ENCODE measurements at places on chromosomes 16 and 17.

DNA sequence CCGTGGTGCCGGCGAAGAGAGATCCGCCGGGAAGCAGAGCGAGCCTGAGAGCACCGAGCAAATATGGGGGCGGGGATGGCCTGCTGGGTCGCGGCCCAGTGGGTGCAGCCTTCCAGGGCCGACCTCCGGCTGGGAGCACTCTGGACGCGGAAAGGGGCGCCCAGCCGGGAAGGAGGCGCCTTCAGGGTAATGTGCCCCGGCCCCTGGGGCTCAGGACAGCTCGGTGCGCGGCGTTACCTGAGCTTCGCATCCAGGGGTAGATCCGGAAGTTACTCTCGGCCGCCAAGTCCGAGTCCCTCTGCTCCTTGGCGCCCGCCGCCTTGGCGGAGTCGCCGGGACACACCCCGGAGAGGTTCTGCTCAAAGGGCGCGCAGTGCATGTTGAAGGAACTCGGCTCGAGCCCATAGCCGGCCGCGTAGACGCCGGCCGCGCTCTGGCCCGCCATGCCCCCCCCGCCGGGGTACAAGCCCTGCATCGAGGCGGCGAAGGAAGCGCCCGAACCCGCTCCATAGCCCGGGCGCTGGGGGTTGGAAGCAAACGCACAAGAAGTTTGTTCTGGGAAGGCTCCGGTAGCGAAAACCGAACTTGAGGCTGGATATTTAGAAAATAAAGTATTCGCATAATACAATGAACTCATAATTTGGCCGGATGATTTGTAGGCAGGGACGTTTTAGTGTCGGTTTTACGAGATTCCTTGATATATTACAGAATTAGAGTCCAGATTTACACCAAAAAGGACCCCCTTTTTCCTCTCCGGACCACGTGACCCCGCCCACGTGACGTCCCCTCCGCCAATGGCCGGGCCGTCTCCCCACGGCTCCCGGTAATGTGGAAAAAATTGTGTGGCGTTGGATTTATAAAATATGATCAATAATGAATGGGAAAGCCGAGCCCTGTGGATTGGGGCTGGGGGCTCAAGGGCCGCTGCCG, at the start of gene HOXB7:
HOXB7 (minus strand) TSS at position 736 of the 930 bp plus-strand sequence; CDS start at position 637, 99 bp downstream.
- peak; percentile 92 for DNase-seq

- no peak for DNase-seq
These were observed 41.4 kb downstream of the DDX19A start for GRCh38 chr16:70388006-70388680.

DNA sequence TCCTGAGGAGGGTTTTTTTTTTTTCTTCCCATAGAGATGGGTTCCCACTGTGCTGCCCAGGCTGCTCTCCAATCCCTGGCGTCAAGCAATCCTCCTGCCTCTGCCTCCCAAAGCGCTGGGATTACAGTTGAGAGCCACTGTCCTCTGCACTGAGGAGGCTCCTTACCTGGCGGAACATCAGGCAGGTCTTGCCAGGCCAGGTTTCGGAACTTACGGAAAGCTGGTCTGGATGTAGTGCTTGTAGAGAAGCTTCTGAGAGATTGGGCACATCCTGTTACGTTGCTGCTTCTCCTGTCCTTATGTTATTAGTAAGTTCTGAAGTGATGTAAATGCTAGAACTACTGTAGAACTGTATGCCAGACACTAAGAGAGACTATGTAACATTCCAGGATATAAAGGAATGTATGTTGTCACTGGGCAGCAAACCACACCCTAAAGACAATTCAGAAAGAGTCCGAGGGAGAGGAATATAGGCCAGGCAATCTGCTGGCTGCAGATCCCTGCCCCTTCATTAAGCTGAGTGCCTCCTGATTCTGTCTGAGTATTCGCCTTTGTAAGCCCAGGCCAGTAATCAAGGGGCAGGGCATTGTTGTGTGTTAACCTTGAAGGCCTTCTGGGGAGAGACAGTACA, 21.1 kb downstream of the ETV4 start:
- no peak for DNase-seq

GRCh38 chr16:58638148-58639036, 8.8 kb upstream of the CNOT1 start:
- DNase-seq: no peak

DNA sequence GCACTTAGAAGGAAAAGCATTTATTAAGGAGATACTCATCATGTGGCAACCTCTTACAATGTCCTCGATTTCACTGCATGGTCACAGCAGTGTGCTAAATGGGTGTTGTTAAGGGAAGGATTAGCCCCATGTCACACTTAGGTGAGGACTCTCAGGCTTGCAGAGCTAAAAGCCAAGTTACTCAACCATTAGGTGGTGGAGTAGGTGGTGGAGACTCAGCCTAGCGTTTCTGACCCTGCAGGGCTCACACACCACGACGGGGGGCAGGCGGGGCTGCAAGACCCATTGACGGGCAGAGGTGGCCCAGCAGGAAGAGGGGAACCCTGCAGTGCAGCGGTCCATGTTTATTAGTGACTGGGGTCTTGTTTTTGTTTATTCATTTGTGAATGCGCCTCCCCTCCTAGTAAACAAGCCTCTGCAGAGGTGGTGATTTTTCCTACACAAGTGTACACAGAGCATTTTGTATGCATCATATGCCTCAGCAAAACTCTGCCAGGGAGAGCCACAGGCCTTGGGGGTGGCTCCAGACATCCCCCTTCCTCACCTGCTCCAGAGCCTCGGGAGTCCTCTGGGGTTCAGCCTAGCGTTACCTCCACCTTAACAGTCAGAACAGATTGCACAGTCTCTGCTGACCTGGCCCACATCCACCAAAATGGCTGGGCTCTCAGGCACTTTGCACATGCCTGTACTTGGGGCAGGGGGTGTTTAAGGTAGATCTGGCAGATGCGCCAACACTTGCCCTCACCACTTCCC, 216.7 kb downstream of the C16orf95 start:
- DNase-seq: no peak

GRCh38 chr16:66964049-66964448, 3.0 kb downstream of the CES3 start:
- DNase-seq: no peak

DNA sequence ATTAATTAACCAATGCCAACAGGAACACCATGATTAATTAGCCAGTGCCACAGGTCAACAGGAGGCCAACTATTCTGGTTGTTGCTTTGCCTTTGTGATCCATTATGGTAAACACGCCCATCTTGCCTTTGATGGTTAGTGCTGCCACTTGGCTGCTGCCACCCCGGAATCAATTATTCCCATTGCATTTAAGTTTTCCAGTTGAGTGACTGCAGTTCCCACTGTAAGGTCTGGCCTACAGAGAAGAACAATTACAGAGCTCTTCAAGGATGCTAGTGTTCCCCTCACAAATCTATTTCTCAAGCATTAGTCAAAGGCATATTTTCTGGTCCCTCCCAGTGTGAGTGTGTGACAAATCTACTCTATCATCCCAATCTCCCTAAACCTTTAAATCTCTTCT, 7.1 kb upstream of the CLEC19A start:
- no peak for DNase-seq

DNA sequence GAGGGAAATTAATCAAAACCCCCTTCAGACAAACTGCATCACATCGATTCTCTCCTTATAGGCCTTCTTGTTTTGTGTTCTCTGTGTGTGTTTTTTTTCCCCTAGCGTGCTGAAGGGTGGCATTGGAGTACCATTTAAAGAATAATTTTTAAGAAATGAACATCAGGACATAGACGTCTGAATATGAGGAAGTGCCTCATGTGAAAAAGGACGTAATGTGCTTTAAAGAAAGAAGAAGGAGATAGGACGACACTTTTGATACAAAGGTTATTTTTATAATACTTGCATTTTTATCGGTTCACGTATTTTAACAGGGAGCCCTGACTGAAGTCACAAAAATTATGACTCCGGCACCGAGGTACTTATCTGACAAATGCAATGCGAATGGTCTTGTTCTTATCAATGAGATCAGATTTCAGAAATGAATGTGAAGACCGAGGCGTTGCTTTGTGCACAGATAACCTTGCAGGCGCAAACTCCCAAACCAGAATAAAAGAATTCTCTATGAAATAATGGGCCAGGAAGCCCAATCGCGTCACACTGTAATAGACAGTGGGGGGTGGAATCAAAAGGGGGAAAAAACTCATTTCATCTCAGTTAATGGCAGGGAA, 606.3 kb downstream of the MAF start:
- no peak for DNase-seq

DNA sequence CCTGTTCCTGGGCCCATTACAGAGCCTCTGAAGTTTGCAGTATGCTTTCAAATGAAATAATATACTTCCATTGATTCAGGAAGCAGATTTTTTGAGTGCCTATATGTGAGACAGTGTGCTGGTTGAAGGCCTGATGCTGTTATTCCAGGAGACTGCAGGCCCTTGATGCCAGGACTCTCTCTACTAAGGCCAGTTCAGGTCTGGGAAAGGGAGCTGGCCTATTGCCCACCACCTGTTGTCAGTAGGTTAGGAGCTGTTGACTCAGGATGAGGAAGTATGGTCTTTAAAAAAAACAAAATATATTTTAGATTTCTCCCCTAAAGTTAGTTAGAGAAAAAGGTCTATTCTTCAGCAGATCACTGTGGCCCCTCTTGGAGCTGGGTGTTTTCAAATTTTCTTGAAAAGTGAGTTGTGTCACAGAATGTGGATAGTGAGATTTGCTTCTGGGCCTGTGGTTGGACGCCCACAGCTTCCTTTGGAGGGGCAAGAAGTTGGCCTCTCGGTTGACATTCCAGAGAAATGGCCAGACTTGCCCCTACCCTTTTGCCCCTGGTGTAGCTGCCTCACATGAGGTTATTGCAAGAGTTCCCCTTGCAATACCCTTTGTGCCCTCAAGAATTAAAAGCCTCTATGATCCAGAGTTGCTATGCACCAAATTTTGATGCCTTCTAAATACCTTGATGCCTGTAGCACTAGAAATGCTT, 7.9 kb downstream of the ESRP2 start:
- no peak for DNase-seq

DNA sequence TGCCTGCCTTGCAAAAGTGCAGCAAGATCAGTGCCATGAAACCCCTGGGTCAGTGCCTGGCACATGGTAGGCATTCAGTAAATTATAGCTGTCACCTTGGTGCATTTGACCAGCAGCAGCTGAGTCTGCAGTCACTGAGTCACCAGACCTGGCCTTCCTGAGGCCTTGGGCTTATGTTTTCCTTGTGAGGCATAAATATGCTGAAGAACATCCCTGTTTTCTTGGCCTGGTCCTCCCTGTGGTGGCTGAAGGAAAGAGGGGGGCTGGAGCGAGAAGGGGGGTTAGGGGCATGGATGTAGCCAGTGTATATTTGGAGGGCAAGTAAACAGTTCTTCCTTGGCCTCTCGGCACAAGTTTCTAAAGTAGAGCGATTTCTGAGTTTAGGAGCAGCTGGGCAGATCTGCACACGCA, 26.5 kb downstream of the EPN2 start:
- no peak for DNase-seq

- DNase-seq: no peak
These were observed 3.9 kb upstream of the KCNG4 start for GRCh38 chr16:84243732-84244131.

DNA sequence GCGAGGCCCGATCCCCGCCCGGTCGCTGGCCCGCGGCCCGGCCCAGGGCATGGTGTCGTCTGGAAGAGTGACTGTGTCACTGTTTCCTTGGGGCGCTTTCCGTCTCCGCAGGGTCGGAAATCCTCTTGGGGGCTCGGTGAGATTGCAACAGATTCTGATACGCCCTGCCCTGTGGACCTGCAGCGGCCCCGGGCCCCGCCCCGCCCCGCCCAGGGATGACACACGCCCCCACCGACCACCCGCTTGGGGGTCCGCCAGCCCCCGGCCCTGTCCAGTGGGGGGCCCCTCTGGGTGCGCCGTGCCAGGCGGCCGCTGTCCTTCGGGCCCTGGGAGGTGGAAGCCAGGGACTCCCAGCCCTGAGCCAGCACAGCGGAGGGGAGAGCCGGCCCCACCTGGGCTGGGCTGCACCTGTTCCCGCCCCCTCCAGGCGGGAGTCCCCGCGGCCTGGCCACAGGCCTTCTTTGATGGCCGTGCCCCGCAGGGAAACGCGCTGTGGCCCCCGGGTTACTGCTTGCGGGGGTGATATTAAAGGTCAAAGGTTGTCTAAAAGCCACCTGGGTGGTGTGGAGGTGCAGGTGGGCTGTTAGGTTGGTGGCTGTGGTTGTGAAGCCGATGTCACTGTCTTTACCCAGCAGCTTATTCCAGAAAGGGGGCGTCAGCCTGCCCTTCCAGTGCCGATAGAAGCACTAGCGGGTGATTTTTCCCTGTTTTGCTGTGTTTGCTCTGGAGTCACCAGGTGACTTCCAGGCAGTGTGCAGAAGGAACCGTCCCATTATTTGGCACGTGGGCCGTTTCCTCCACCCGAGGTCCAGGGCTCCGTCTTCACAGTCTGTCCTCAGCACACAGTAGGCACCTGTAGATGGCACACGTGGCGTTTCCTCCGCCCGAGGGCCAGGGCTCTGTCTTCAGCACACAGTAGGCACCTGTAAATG, 752 bp downstream of the TBC1D24 start:
- peak; percentile 56 for DNase-seq

DNA sequence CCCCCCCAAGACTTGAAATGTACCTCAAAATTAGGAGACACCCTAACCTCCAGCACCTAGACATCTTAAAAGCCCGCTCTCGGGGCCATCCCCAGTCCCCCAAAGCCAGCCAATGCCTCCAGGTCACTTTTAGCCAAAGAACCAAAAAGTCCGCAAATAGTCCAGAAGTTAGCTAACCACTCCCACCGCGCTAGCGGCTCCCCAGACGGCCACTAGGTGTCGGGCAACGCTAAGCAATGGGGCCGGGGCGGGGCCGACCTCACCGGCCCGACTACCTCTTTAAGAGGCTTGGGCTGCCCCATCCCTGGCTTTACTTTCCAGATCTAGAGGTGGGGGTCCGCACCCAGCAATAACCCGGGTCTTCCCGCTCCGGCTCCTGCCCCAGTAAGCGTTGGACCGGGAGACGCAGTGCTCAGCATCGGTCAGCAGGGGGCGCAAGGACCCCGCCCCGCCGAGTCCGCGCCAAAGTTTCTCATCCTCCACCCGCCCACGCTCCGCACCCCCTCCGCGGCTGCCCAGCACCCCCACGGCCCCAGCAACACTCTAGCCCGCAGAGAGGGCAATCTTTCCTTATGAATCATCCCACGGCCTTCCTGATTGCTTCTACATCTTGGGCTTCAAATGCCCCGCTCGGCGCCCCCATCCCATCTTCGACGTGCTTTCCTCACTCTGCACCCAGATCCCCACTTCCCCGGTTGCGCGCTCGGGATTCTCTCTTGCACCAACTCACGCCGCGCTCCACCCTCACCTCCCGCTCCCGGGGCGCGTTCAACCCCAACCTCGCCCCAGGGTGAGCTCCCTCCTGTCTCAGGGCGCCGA, 765 bp downstream of the COL1A1 start:
- DNase-seq: peak; percentile 77

DNA sequence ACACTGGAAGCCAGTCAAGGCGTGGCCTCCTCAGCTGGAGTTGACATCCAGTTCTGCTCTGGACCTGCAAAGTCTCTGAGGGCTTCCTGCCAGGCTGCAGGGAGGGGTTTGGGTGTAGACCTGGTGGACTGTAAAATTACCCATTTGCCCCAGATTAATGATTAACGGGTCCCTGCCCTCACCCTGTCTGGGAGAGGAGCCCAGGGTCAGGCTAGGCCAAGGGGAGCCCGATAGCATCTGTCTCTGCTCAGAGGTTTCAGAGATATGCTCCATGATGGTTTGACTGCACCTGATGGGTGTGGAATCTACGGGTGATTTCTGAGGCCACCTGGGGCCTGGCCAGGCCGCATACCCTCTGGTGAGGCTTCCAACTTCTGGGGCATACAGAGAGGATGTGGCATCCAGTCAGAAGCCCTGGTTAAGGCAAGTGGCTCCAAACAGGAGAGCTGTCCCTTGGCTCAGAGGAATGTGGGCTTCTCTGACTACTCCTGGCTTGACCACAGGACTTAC, 11.2 kb downstream of the PPY start:
- no peak for DNase-seq

- no peak for DNase-seq
These were observed 12.3 kb downstream of the NR1D1 start for GRCh38 chr17:40087903-40088718.

Data from NCI-H1417 (cell line).